ENCODE measurements at places on chromosomes 13 and 19.

- DNase-seq: no peak
These were observed 8.1 kb downstream of the CEBPA start for GRCh38 chr19:33294058-33294798.

DNA sequence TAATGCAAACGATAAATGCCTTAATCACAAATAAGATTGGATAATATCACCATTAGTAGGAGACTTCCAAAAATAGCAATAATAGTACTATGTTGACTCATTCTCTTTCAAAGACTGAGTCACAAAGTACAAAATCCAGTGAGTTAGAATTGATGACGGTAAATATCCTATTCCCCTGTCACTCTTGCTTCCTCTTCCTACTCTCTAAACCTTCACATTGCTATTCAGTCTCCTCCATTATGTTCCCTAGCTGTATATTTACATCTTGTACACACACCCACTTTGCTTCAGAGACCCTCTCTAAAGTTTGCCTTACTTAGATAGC lies 26.3 kb upstream of the INTS6 start:
- no peak for DNase-seq

DNA sequence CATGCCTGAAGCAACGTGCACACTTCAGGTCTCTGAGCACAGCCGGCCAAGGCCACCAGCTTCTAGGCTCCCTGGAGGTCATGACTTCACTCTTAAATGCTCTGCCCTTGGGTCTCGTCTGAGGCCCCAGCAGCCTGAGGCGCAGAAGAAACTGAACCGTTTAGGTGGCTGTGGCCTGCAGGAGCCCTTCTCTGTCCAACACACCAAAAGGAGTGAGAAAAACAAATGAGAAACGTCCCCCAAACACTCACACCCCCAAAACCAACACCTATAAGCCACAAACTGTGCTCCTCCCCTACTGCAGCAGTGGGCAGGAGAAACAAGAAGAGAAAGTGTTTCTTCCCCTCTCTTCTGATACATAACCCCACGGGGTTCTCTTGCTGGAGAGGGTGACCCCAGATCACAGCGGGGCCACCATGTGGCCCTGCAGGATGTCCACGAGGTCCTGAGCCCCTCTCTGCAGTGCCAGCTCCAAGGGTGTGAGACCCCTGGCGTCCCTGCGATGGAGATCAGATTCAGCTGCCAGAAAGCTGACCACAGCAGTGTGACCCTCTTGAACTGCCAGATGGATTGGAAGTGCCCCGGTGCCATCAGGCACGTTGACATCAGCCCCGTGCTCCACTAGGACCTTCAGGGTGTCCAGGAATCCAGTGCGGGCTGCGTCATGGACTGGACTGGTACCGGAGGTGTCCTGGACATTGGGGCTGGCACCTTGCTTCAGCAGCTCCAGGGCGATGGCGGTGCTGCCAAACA lies 1.0 kb upstream of the KRI1 start:
- DNase-seq: no peak

DNA sequence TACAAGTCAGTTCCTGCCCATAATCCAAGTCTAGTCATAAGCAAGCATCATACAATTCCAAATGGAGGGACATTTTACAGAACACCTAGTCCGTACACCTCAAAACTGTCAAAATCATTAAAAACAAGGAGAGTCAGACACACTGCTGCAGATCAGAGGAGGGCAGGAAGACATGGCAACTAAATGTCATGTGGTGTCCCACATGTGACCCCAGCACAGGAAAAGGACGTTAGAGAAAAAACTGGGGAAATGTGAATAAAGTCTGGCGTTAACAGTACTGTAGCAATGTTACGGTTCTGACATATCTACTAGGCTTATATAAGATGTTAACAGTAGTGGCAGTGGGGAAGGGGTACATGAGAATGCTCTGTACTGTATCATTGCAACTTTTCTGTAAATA lies 2.3 kb downstream of the ZSCAN5A start:
- DNase-seq: no peak

DNA sequence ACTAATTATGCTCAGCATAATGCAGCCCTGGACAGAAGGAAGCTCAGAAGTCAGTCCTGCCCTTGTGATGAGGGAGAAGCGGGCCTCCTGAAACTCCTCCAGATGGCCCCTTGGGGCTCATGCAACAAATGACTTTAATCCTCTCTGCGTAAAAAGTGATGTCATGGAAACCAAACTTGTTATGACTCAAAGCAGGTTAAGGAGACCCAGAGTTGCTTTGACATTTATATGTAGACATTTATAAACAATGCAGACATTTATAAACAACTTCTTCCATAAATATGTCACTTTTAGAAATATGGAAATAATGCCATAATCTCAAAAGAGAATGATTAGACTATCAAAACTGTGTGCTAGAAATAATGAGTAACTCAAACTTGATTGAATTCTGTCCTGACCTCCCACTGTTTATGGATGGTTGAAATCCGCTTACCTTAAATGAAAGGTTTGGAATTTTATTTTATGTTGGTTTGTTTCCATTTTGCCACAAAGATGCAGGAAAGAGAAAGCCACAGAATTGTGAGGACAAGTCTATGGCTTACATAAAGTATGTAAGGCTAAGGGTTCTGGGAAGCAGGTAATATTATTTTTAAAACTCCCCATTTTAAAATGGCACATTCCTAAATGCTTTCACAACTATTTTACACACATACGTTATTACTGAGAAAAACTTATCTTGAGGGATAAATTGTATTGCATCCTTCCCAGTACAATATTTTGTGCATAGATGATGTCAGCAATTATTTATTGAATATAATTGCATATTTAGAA lies 73.7 kb downstream of the CYSLTR2 start:
- DNase-seq: no peak

DNA sequence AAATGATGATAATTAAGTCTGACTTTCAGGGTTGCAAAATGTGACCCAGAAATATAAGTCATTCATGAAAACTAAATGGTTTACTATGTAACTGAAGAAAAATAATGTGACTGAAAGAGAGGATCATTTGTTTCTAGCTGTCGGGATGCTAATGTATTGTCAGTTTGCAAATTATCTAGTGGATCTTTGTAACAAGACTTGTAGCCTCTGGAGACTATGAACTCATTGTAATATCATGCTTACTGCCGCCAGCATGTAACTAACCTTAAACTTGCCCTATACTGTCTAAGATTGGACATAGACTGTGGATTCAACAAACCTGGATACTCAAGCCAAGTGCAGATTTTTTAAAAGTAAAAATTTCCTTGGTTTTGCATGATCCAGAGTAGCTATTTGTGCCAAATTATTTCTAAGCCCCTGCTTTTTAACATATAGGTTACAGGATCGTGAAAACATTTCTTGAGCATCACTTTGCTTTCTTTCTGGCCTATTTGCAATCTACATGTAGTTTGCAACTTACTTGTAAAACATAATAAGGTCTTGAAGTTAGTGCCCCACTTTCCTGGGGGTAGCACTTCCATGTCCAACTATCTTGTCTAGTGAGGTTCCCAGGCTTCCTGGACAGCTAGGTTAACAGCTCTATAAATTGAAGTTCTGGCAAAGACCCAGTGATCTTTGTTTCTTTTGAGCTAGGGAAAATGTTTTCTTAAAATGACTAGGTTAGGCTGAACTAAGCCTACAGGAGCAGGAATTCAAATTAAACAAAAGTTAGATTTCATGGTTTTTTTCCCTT lies 3.3 kb upstream of the POSTN start:
- DNase-seq: no peak

DNA sequence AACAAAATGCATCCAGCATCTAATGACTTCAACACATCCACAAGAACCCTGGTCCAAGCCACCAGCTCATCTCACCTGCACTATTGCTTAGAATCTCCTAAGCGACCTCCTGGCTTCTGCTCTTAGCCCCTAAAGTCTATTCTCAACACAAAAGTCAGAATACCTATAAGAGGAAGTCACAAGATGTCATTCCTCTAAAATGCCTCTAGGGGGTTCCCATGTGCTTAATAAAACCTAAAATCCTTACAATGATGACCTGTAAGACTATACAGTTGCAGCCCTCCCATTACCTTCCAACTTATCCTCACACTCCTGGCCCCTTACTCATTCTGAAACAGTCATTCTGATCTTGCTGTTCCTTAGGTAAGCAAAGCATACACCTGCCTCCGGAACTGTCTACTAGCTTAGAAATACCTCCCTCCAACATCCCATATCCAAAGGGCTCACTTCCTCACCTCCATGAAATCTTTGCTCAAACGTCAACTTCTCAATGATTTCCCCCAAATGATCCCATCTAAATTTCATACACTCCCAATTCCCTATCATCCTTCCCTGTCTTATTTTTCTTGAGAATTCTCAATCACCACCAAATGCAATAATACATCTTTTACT lies 10.0 kb downstream of the ATP7B start:
- no peak for DNase-seq

DNA sequence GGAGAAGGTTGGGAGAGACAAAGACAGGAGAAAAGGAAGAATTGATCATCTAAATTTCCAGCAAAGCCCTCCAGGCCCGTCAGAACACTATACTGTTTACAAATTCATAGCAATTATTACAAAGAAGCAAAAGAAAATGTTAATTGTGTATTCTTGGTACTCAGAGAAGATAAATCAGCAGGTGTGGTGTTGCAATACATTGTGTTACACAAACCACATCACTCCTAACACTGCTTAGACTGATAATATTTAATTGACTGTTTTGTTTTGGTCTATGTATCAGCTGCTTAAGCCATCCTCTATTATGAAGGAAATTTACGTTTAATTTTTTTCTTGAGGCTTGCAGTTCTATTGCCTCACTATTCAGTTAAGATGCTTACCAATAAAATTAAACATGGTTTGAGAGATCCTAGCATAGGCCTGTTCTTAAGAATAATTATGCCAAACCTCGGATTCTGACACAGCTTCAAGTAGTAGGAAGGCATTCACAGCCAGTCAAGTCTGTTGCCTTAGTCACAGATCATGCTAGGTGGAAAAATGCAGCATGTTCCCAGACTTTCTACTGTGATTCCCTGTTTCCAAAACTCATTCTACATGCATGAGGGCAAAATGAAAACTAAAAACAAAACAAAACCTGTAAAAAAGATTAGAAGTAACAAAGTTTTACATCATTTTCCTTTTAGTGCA lies 129.2 kb downstream of the TBC1D4 start:
- DNase-seq: no peak

- DNase-seq: no peak
These were observed 23.0 kb upstream of the ISYNA1 start for GRCh38 chr19:18460900-18461299.

DNA sequence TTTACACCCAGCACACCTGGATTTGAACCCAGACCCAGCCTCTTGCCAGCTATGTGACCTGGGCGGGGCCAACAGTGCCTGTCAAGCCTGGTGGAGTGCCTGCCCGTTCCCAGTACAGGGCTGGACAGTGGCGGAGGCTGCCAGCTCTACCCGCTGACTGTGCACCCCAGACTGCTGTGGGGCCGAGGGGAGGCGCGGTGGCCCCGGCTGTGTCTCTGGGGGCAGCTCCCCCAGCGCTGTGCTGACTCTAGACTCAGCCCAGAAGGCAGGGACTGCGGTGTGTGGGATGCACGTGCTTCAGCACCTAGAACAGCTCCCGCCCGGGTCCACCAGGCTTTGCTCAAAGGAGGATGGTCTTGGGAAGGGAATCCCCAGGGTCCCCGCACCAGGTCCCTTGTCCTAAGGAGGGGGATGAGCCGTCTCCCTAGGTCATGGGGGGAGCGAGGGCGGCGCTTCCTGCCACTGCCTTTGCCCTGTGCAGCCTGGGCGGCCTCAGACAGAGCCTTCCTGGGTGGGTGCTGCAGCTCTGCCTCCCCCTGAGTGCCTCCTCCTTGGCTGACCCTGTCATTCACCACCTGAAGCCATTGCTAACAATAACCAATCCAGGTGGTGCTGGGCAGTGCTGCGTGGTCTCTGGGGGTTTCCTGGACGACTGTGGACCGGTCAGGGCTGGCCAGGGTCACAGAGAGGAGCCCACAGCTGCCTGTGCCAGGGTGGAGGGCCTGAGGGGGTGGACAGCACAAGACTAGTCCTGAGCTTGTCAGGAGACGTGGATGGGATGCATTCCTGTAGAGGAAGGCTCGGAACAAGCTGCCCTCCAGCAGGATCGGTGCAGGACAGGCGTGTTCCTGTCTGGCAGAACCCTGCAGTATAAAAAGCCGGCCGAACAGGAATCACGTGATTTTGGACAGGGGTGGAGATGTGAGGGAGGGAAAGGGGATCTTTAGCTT lies 18.6 kb downstream of the TMEM255B start:
- no peak for DNase-seq

DNA sequence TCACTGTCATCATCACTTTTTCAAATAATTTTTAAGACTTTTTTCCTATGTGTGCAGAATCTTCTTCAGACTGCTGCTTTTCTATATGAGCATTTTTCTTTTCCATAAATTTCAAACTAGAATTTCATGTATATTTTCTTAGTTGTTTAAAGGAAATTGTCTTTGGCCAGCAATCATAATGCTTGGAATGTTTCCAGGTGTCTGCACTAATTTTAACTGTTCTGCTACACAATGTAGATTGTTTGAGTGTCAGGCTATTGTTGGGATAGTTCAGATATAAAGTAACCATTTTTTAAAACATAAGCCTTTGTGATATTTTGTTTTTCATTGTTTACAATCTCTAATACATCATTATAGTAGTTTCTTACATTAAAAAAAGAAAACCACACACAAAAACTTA lies 1418.5 kb downstream of the EFNB2 start:
- DNase-seq: no peak

GRCh38 chr13:104975272-104975671 lies 1560.2 kb downstream of the EFNB2 start:
- DNase-seq: no peak

DNA sequence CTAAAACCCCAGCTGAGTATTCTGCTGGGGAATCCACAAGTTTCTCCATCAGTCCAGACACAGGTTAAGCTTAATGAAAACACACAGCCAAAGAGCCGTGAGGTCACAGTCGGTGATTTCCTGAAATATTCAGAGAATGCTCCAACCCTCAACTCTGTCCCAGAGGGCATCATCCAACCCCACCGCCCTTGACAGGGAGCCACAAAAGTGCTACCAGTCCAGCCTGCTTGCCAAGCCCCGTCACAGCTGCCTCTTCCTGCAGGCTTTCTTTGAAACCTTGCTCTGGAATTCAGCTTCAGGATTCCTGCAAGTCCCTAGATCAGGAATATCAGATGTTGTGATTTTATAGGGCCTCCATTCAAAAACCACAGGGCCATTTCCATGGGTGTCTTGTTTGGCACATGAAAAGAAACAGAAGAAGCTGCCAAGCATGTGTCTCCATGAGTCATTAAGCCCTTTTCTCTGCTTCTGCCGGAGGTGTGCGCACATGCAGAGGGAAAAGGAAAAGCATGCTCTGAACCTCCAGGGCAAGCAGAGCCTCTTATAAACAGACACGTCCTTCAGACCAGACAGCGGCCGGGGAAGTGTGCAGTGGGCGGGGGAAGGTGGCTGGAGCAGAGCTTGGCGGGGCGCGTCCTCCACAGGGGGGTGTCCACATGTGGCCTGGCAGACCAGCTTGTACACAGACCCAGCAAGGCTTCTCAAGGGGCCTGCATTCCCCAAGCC lies 164.7 kb downstream of the KATNAL1 start:
- no peak for DNase-seq

- DNase-seq: no peak
These were observed 88.4 kb downstream of the RXFP2 start for GRCh38 chr13:31827707-31828106.

GRCh38 chr19:4108767-4109625 lies 14.9 kb downstream of the MAP2K2 start:
- peak; percentile 33 for DNase-seq

Data from stimulated activated CD4-positive, alpha-beta T cell treated with anti-CD3 and anti-CD28 coated beads, Interleukin-12 subunit alpha, Interleukin-12 subunit beta, amount 100 ng/mL, for 48 hours (primary cell).